ENCODE measurements at places on chromosomes 3 and 15. TPM values are rescaled to one million over a fixed set of nuclear protein-coding genes. Genes with fewer than 3 reads are reported as not detected.

CCR3 gene
- not detected for total RNA-seq

POC1A gene
- total RNA-seq, result 8.3 TPM

SPESP1 gene
- total RNA-seq, result 3.0 TPM

SLC38A3 gene
- 0.36 TPM for total RNA-seq

All from IMR-90 (cell line).